Keratinocyte (primary cell): ENCODE measurements at places on chromosomes 6 and 20.

GRCh38 chr6:112021691-112022310 lies 32.1 kb upstream of the CCN6 start:
- no peak for DNase-seq

GRCh38 chr6:21856844-21857243 lies 263.3 kb downstream of the SOX4 start:
- DNase-seq, result no peak

DNA sequence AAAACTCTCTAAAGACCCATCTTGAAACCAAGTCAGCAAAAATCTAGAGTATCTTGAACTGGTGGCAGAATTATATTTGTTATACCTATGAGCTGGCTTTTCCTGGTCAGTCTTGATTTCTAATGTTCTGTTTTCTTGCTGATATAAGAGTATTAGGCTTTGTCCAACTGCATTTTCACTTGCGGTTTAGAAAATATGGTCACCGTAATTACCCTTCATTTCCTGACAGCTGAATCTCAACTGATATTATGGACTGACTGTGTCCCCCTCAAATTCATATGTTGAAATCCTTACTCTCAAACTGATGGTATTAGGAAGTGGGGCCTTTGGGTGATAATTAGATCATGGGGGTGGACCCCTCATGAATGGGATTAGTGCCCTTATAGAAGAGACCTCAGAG lies 72.1 kb downstream of the TXLNB start:
- DNase-seq, result no peak

- no peak for DNase-seq
Measured at GRCh38 chr20:10676518-10676917, 2.7 kb upstream of the JAG1 start.

DNA sequence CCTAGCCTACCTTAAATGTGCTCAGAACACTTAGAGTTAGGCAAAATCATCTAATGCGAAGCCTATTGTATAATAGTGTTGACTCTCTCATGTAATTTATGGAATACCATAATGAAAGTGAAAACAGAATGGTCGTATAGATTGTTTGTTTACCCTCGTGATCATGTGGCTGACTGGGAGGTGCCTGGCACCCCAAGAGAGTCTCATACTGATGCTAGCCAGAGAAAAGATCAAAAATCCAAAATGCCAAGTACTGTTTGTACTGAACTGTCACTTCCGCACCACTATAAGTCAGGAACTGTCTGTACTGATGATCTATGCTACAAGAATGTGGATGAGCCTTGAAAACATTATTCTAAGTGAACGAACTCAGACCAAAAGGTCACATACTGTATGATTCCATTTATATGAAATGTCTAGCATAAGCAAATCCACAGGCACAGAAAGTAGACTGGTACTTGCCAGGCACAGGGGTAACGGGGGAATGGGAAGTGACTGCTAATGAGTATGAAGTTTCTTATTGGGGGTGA lies 22.4 kb downstream of the ZMYND8 start:
- peak; percentile 85 for DNase-seq

GRCh38 chr6:36244641-36245280 lies 25.1 kb upstream of the PNPLA1 start:
- DNase-seq, result no peak

DNA sequence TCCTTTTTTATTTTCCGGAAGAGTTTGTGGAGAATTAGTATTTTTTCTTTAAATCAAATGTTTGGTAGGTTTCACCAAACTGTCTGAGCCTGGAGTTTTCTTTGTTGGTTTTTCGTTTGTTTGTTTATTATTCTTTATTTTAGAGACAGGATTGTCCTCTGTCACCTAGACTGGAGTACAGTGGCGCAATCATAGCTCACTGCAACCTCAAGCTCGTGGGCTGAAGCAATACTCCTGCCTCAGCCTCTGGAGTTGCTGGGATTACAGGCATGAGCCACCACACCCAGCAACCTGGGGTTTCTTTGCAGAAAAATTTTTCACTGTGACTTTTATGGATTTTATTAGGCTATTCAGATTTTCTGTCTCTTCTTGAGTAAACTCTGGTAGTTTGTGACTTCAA lies 120.2 kb upstream of the LOC128125822 start:
- DNase-seq, result no peak
